ENCODE measurements at places on chromosomes 7 and 10. TPM values are rescaled to one million over a fixed set of nuclear protein-coding genes. Genes with fewer than 3 reads are reported as not detected.

GRCh38 chr10:51425431-51425830 lies 274.0 kb downstream of the CSTF2T start:
- no peak overlapping the region for H3K4me3 ChIP-seq
- H3K4me1 ChIP-seq: no peaks in the 10 kb centered on the region
- no peaks in the 10 kb centered on the region for H3K36me3 ChIP-seq
- DNase-seq: no peak
- H3K27ac ChIP-seq: no peak overlapping the region

DNA sequence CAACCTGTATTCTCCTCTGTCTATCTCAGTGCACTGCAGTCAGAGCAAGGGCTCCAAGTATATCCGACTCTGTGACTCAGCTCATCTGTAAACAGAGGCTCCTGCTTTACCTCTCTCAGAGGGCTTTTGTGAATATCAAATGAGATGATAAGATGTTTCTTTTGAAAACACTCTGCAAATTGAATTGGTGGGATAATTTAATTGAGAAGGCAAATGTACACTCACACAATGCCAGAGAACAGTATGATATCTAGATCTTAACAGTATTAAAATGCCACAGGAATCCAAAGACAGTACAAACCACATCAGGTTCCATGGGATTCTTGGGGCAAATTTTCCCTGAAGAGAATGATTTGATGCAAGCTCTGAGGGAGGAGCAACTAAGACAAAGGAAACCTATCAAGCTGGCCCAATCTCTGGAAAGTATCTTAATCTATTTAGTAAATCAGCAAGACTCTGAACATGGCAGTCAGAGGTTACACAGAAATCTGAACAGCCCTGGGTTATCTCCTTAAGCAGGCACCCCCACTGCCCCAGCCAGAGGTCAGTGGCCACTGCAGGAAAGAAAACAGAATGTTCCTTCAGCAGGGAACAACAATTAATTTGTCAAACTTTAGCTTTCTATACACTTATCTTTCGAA lies 45.9 kb downstream of the DOCK4 start:
- H3K27ac ChIP-seq: no peak overlapping the region
- H3K4me3 ChIP-seq: no peak overlapping the region
- no peaks in the 10 kb centered on the region for H3K36me3 ChIP-seq
- H3K27me3 ChIP-seq: peaks cover 14% of the 10 kb centered on the region
- peaks cover 2% of the 10 kb centered on the region for H3K4me1 ChIP-seq

DNA sequence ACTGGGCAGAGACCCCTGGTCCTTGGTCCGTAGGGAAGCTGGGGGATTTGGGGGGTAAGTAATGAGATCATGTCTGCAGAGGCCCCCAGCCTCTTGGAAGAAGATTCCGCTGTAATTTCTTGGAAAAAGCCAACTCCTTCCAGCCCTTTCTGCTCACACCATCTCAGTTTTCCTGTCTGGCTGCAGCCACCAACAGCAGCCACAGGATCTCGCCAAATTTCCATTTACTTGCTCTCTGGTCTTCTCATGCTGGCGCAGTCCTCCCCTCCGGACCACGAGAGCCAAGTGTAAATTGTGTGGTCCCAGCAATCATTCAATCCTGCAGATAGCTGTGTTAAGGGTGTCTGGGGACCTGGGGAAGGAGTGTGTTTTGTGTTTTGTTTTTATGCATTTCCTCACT lies 49.6 kb downstream of the ASB13 start:
- no peaks in the 10 kb centered on the region for H3K27me3 ChIP-seq
- no peak overlapping the region for H3K4me3 ChIP-seq
- H3K27ac ChIP-seq: no peak overlapping the region
- DNase-seq: no peak
- no peaks in the 10 kb centered on the region for H3K36me3 ChIP-seq

GRCh38 chr7:139034855-139035585 lies 822 bp downstream of the ZC3HAV1L start:
- H3K27ac ChIP-seq: peak overlapping the region; percentile 90
- peaks cover 28% of the 10 kb centered on the region for H3K36me3 ChIP-seq
- peaks cover 5% of the 10 kb centered on the region for H3K27me3 ChIP-seq
- peak overlapping the region; percentile 83 for H3K4me3 ChIP-seq

DNA sequence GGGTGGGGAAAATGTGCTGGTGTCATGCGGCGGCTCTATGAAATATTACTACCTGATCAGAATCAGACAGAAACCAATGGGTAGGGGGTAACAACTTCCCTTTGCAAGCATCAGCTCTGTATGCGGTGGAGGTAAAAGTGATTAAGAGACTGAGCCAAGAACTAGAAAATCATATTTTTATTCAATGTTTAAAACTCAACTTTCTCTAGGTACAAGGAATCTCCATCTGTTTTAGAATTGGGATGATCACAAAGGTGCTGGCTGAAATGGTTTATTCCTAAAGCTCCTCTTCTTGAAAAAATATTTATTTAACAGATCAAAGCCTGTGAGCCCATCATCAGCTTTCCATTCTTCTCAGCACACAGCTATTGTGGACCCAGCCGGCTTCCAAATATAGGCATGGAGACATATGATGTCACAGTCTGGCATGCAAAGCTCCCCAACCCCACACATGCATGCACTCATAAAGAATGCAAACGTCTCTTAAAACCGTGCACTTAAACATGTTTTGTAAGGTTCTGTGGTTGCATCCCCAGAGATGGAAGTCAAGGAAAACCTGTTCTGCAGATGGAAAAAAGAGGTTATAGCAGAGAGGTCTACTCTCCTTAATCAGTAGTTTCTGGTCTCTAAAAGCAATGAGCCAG lies 126.0 kb downstream of the SKIDA1 start:
- H3K36me3 ChIP-seq: no peaks in the 10 kb centered on the region
- H3K4me1 ChIP-seq: no peaks in the 10 kb centered on the region
- H3K4me3 ChIP-seq: no peak overlapping the region
- H3K27me3 ChIP-seq: peaks cover 5% of the 10 kb centered on the region
- DNase-seq: no peak
- no peak overlapping the region for H3K27ac ChIP-seq

DNA sequence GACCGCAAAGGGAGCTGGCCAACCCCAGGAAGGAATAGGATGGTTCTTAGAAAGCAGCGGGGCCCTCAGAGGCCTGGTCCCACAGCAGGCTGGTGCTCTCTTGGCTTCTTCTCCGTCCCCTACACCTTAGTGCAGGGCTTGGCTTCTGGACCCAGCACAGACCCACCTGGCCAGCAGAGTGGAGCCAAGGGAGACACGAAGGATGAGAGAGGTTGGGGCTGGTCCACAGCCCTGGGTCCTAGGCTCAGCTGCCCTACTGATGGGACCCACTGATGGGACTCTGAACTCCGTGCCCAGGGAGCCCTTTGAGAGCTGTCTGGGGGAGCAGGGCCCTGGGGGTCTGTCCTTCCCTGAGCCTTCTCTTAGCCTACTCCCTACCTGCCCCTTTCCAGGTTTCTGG lies 6.2 kb upstream of the TLX1 start:
- no peaks in the 10 kb centered on the region for H3K36me3 ChIP-seq
- DNase-seq: no peak
- H3K4me3 ChIP-seq: no peak overlapping the region
- peaks cover 27% of the 10 kb centered on the region for H3K4me1 ChIP-seq
- no peak overlapping the region for H3K27ac ChIP-seq

DNA sequence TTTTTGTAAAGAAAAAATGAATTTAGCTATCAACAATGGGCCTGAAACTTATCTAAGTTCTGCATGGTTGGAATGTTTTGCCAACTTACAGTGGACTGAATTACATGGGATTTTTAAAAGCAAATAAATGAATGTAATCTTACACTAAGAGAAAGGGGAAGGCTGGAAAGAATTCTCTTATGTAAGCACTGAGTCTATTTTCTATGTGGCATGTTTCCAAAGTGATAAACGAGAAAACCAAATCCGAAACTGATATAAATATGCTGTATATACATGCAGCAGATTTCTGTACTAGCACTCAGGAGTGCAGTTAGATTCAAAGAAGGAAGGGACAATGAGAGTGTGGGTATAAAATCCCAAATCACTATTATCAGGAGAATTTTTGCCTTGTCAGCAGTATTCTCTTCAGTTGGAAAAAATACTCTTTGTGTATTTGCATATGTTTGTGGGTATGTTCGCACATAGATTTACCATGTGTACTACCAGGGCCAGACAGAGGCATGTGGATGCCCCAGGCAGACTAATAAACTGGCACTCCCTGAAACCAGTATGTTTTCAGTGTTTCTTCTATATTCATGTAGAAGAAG lies 334.3 kb upstream of the SEMA3D start:
- no peak overlapping the region for H3K4me3 ChIP-seq
- no peaks in the 10 kb centered on the region for H3K36me3 ChIP-seq
- no peak for DNase-seq
- H3K4me1 ChIP-seq: no peaks in the 10 kb centered on the region

DNA sequence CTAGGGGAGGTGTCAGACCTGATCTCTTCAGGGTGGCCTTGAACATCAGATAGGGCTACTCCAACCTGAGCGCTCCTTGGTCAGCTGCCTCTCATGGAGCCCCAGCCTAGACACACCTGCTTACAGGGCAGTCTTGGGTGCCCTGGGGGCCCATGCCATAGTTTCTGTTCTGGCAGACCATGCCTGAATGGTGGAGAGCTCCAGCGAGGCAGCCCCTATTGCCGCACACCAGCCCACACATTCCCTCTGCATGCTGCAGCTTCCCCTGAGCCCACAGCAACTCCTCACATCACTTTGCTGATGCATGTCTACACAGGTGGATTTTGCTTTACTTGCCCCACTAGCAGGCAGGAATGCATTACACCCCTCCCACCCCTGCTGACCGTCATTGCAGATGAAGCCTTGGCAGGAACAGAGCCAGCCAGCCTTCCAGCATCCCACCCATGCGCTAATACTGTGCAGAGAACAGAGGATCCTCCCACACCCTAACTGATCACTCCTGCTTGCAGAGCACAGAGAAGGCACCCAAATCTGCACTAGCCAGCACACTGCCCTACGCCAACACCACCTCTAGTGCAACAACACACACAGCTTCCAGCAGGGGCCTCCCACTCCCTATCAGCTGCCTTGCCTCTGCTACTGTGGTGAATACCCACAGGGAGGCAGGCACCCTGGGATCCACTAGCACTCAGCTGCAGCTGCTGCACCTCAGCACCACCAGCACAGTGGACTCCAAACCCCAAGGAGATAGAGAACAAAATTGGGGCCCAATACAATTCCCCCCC lies 43.0 kb upstream of the GRM3 start:
- no peaks in the 10 kb centered on the region for H3K4me1 ChIP-seq
- H3K27me3 ChIP-seq: no peaks in the 10 kb centered on the region
- no peak for DNase-seq
- no peaks in the 10 kb centered on the region for H3K36me3 ChIP-seq
- no peak overlapping the region for H3K4me3 ChIP-seq

DNA sequence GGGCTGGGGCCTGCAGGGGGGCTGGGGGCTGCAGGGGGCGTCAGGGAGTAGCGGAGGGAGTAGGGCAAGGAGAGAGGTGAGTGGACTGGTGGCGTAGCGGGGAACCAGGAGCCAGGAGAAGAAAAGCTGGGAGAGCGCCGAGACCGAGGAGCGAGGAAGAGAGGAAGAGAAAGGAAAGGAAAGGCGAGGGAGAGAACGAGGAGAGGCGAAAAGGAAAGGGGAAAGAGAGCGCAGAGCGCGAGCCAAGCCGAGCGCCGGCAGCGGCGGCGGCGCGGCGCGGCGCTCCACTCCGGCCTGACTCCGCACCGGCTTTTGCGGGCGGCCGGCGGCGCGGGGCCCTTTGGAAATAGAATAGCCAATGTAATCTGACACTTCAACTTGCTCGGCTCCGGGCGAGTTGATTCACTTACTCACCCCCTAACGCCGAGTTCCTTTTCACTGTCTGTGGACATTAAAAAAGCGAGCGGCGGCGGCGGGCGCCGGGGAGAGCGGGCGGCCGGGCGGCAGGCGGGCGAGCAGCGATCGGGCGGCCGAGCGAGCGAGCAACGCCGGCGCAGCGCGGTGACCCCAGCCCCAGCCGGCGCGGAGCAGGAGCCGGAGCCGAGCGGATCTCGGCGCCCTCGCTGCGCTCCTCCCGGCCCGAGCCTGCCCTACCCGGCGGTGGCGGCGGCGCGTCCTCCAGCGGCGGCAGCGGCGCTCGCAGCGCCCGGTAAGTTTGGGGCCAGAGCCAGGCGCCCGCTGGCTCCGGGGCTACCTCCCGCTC lies at the start of gene ZMIZ1:
Gene ZMIZ1 (plus strand): TSS at position 405 of the 763 bp plus-strand sequence. CDS start 132,667 bp downstream, outside the sequence.
- H3K36me3 ChIP-seq: no peaks in the 10 kb centered on the region
- peak; percentile 87 for DNase-seq

DNA sequence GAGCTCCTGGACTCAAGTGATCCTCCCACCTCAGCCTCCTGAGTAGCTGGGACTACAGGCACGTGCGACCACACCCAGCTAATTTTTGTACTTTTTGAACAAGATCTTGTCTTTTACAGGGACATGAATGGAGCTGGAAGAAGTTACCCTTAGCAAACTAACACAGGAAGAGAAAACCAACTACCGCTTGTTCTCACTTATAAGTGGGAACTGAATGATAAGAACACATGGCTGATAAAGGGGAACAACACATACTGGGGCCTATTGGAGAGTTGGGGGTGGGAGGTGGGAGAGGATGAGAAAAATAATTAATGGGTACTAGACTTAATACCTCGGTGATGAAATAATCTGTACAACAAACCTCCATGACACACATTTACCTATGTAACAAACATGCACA lies 70.9 kb upstream of the INHBA start:
- H3K4me1 ChIP-seq: no peaks in the 10 kb centered on the region
- H3K4me3 ChIP-seq: no peak overlapping the region
- no peak overlapping the region for H3K27ac ChIP-seq
- DNase-seq: no peak

The MYPN gene
- total RNA-seq: not detected

The PHKG1 gene
- total RNA-seq: 2.0 TPM

The CAV2 gene
- not detected for total RNA-seq

The SFR1 gene
- total RNA-seq: 14.9 TPM

The NPC1L1 gene
- not detected for total RNA-seq
